ENCODE measurements at places on chromosomes 3 and 15. TPM values are rescaled to one million over a fixed set of nuclear protein-coding genes. Genes with fewer than 3 reads are reported as not detected.
A peak's percentile ranks its signal among the peaks of the same experiment; 100 is the strongest.

- DNase-seq = no peak
Measured at GRCh38 chr3:29554566-29554965, 273.7 kb downstream of the RBMS3 start.

- DNase-seq = peak; percentile 69
Measured at GRCh38 chr3:58013973-58014649, 5.9 kb downstream of the FLNB start.

DNA sequence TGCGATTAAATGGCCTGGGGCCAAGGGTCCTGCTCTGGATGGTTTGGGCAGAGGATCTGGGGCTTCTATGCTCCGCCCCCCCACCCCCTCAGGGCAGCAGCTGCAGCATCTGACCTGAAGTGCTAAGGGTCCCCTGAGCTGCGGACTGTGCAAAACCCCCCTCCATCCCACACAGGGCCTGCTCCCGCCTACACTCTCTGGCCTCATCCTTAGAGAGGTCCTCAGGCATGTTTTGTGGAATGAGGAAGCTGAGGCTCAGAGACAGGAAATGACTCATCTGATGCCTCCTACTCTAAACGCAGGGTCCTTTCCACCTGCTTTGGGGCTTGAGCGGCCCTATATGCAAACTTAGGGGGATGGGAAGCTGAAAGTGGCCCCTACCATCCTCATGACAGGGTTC lies 59.5 kb upstream of the CTSH start:
- peak; percentile 80 for DNase-seq

GRCh38 chr3:31364188-31364587 lies 168.5 kb upstream of the STT3B start:
- no peak for DNase-seq

DNA sequence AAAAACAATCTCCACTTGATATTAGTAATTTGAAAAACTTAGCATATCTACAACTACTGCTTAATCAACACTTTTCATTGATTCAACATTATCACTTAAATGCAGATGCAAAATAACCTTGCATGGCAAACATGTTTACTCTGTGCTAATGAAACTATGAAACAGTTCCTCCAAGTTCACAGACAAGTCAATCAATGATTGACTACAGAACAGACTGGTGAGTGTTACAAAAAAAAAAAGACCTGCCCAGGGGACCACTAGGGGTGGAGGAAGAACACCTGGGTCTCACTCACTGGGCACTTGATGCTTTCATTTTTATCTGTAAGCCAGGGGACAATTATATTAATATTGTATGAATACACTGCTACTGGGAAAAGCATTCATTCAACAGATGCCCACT lies 4.3 kb upstream of the NR2C2 start:
- DNase-seq = no peak

- no peak for DNase-seq
Measured at GRCh38 chr3:140763532-140763931, 85.7 kb downstream of the TRIM42 start.

DNA sequence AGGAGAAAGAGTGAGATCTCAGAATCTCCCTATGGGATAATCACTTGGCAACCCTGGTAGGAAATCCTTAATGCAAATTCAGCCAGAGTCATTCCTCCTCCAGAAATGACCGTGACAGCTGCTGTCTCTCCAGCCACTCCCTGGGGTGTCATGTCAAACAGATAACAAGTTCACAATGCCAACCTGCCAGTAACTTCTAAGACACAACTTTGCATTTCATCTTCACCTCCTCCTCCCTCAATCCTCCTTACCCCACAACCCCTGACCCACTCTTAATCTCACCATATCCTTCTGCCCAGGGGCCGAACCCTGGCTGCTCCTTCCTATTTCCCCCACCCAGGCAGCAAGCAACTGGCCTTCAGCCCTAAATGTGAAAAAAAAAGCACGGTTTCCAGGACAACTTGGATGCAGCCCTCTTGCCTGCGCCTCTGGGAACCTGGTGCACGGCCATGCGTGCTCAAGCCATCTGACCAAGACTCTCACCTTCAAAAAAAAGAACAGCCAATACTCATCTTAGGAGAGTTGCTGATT lies 166.0 kb downstream of the NTRK3 start:
- no peak for DNase-seq

GRCh38 chr3:43038010-43038409 lies 58.9 kb downstream of the GASK1A start:
- no peak for DNase-seq

DNA sequence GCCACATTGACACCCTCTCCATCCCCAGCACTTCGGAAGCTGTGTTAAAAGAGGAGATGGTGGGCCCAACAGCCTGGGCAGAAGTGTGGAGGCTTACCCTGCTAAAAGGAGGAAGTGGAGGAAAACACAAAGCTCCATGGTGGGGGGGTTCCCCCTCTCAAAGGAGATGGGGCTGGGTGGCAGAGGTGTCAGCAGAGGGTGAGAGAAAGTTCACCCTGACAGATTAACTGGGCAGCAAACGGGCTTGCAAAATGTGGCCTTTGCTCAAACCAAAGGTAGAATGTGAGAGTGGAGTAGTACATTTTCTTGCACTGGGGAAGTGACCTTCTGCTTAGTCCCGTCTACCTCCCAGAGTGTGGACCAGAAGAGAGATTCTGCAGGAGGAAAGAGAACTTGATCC lies 44.7 kb downstream of the MYO1E start:
- no peak for DNase-seq

DNA sequence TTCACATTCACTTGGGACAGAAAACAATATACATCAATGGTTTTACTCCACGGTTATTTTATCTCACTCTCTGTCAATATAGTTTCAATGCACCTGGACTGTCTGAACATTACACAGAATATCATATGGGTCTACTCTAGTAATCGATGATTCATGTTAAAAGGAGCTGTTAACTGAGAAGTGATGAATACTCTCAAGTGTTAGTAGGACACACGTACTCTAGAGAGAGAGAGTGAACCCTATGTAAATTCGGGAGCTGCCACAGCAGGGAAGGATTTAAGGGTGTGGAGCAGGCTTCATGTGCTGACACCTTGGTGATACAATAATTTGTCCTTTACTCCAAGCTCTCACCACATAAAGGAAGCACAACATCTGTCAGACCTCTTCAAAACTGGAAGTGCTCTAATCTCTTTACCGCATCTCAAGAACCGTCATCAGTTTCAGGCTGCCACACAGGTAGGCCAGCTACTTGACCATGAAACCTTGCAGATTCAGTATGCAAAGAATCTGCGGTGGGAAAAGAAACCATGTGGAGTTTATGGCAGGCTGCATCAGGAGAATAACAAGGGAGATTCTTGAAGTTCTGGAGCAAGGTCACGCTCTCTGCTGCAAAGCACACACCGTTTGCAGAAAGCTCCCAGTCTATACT lies 199.2 kb upstream of the TMC3 start:
- no peak for DNase-seq

DNA sequence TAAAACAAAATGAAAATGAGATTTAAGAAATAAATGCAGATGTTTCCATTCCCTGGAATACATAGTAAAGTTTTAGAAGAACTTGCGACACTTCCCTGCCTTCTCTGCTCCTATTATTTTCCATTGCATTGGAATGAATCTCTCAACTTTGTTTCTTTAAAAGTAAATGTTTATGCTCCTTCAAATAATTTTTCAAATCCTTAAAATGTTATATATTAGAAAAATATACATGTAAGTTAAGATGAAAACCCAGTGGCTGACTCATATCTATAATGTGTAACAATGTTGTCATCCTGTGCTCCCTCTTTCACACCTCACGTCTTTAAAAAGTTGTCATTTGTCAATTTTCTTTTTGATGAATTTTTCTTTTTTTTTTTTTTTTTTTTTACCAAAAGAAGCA lies 3.6 kb downstream of the RBMS3 start:
- no peak for DNase-seq

DNA sequence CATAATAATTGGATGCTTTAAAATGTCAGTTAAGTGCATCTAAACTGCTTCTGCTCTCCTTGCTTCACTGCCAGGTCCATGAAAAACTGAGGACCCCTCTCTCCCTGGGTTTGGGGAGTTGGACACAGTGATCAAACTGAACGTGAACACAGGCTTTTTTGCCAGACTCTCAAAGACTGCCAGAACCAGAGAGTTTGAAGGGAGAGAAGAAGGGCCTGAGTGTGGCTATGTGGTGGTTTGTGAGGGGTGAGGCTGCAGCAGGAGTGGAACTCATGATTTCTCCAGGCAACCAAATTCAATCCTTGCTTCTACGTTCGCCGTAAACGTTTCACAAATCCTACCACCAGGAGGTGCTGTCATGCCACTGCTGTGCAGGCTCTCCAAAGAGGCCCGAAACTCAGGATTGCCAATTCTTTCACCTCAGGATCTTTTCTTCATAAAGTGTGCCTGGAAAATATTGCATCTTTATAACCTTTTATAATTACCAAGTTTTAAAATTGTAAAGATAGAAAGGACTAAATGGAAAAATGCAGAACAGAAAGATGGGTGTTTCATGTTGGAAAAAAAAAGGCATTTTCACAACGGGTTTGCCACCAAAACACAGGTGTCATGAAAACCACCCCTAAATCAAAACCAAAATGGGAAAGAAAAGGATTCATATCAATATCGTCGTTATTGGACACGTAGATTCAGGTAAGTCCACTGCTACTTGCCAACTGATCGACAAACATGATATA lies 19.7 kb downstream of the TM4SF4 start:
- peak; percentile 75 for DNase-seq

- DNase-seq = no peak
Measured at GRCh38 chr3:190001426-190001825, 119.3 kb downstream of the P3H2 start.

DNA sequence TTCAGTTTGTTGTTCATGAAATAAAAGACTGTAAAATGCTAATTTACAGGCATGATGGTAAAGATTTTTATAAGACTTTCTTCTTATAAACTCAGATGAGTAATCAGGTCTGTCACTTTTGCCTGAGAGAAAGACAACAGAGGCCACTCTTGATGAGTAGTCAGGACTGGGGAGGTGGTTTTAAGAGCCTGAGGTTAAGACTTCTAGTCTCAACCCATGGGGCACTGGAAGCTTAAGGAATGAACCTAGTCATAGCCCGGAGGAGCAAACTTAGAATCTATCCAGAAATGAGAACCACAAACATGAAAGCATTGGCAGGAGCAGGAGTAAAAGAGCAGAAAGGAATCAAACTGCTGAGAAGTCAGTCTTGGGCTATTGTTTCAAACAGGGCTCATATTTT lies 846.3 kb upstream of the ARPP21 start:
- DNase-seq = no peak

- DNase-seq = no peak
Measured at GRCh38 chr3:71305231-71306206, 278.0 kb downstream of the FOXP1 start.

GRCh38 chr15:69727121-69727924 lies 274.7 kb downstream of the RPLP1 start:
- DNase-seq = no peak

DNA sequence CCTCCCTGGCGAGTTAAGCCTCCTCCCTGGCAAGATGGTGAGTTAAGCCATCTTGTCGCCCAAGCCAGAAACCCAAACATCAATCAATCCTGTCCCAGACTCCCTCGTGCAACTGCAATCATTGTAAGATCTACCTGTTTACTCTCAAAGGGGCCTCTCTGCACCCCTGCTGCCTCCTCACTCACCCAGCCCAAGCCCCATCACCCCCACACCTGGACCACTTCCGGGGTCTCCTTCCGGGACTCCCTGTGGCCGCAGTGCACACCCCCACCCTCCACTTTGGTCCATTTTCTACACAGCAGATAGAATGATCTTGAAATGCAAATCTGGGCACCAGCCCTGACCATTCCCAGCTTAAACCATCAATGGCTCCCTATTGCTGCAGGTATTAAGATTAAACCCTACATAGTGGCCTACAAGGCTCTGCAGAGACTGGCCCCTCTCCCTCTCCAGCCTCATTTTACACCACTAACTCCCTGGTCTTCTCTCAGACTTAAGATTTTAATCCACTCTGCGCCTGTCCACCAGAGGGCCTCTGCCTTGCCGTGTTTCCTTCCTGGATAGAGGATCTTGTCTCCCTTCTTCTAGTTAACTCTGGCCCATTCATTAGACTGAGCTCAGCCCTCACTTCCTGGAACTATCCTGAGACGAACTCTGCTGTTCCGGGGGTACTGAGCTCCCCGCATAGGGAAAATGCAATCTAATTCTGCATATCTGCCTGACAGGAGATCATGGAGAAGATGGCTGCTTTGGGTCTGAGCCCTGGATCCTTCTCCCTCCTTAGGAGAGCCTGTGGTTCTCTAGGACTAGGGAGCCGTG lies 41.9 kb upstream of the SLC6A1 start:
- peak; percentile 37 for DNase-seq

GRCh38 chr15:86611417-86612040 lies 531.9 kb downstream of the AGBL1 start:
- DNase-seq = peak; percentile 2

- peak; percentile 23 for DNase-seq
Measured at GRCh38 chr3:12367346-12367745, 78.5 kb downstream of the PPARG start.

DNA sequence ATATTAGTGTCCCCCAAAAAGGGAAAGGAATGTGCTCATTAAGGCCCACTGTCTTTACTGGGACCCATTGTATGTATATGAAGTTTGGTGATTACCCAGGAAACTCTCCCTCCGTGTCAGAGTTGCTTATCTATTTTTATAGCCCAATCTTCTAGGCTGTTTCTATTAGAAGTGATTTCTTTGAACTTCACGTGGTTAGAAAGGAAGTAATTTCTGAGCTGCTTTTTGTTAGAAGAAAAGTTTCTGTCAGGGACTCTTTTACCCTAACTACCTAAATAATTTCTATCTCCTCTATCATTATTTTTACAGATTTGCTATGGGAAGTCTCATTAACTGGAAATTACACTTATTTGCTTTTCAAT lies 17.7 kb upstream of the SENP7 start:
- no peak for DNase-seq

DNA sequence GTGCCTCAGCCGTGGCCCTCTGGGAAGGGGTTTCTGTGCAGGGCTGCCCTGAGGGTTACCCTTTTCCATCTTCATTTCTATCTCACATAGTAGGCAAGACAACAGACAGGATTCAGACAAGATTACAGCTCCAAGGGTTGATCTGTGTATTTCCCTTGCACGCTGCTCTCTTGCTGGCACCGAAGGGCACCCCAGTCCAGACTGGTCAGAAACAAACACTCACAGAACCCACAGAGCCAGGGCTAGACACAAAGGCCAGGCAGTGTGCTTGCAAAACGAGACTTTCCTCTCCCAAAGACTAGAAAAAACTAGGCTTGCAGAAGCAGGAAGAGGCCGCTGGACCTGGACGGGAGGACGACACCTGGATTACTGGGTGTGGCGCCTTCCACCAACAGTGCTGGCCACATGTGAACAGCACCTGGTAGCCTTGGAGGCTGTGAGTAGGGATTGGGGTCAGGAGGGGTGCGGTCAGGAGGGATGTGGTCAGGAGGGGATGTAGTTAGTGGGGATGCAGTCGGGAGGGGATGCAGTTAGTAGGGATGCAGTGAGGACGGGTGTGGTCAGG lies 96.8 kb downstream of the BDH1 start:
- DNase-seq = no peak

ATP10A gene
- 7.5 TPM for total RNA-seq

ARGFX gene
- not detected for total RNA-seq

IMPG2 gene
- 0.21 TPM for total RNA-seq

NRROS gene
- 2.5 TPM for total RNA-seq

CRTAP gene
- 72.1 TPM for total RNA-seq

P3H2 gene
- 49.8 TPM for total RNA-seq

SLC27A2 gene
- 1.3 TPM for total RNA-seq

IGF2BP2 gene
- 44.6 TPM for total RNA-seq

RBM5 gene
- 62.9 TPM for total RNA-seq

All from Daoy (cell line).